ENCODE measurements at places on chromosomes 4 and X.

- no peak for DNase-seq
- H3K27ac ChIP-seq, result no peak overlapping the region
- H3K36me3 ChIP-seq, result peaks cover 14% of the 10 kb centered on the region
- H3K27me3 ChIP-seq, result no peaks in the 10 kb centered on the region
- H3K4me1 ChIP-seq, result peaks cover 78% of the 10 kb centered on the region
- peak overlapping the region; percentile 85 for H3K4me3 ChIP-seq
Observed at GRCh38 chr4:89288430-89288829, 19.2 kb downstream of the GPRIN3 start.

DNA sequence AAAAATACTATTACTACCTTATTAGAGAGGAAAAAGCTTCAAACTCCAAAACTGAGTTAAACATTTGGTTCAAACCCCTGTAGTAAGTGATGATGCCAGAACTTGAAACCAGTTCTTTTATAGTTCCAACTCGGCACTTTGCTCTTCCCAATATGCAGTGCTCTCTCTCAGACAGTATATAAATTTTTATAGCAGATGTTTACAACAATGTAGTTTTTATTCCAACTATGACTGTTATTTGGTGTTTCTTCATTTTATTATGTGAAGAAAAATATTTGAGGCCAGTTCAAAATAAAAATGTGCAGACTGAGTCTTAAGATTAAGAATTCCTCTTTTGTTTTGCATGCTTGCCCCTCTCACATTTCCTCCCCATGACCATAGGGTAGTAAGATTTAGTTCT lies 2.9 kb upstream of the PPP4R3C start:
- no peaks in the 10 kb centered on the region for H3K4me1 ChIP-seq
- peaks cover 3% of the 10 kb centered on the region for H3K36me3 ChIP-seq
- no peak for DNase-seq

DNA sequence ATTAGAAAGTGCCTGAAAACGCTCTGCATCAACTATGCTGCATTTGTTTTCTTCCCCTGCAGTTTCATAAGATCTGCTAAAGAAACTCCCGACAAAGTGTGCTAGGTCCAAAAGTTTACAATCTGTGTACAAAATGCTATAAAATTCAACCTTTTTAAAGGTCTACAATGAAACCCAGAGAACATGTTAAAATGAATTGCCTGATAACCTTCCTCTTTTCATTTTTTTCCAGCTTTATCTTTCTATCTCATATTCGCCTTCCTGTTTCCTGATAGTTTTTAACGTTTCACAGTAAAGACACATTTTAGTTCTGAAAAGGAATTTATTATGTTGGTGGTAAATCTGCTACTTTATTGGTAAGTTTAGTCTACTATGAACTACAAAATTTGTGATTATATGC lies 9.5 kb upstream of the HPGDS start:
- no peak overlapping the region for H3K4me3 ChIP-seq
- no peaks in the 10 kb centered on the region for H3K36me3 ChIP-seq
- no peak for DNase-seq
- no peak overlapping the region for H3K27ac ChIP-seq
- H3K27me3 ChIP-seq, result peaks cover 48% of the 10 kb centered on the region

DNA sequence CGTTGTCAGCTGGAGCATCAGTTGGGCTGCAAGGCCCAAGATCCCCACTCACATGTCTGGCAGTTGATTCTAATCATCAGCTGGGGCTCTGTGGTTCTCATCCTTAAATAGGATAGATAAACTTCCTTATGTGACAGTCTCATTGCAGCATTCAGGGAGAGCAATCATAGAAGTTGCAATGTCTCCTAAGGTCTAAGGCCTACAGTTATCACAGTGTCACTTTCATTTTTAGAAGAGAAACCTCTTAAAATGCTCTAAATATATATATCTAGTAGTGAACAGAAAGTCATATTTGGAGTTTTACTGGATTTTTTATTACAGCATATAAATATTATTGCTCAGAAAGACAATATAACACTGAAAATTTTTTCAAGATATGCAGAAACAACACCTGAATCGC lies 226.0 kb upstream of the PPP1R2C start:
- H3K4me1 ChIP-seq, result no peaks in the 10 kb centered on the region
- H3K27me3 ChIP-seq, result no peaks in the 10 kb centered on the region
- no peak overlapping the region for H3K4me3 ChIP-seq
- H3K27ac ChIP-seq, result no peak overlapping the region
- H3K36me3 ChIP-seq, result no peaks in the 10 kb centered on the region

- no peaks in the 10 kb centered on the region for H3K36me3 ChIP-seq
- H3K4me3 ChIP-seq, result no peak overlapping the region
- H3K4me1 ChIP-seq, result no peaks in the 10 kb centered on the region
- no peak overlapping the region for H3K27ac ChIP-seq
Observed at GRCh38 chrX:17372052-17372451, 2.9 kb upstream of the NHS start.

DNA sequence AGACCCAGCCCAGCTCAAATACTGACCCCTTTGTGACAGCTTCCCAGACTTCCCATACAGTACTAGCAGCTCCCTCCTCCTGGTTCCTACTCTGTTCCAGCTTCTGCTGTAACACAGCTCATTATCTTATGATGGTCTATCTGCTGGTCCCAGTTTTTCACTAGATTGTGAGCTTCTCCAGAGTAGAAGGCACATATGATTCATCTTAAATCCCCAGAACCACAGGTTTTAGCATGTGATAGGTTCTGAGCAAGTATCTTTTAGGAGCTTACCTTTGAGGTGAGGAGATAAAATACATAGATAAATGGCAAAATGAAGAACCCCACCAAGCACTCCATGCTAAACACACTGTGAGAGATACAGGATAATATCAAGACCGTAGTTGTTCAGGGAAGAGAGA lies 27.6 kb upstream of the ANXA3 start:
- no peaks in the 10 kb centered on the region for H3K4me1 ChIP-seq
- H3K4me3 ChIP-seq, result no peak overlapping the region
- DNase-seq, result no peak
- no peak overlapping the region for H3K27ac ChIP-seq
- H3K36me3 ChIP-seq, result no peaks in the 10 kb centered on the region
